ENCODE measurements at places on chromosomes 5 and 9.
A peak's percentile ranks its signal among the peaks of the same experiment; 100 is the strongest.

DNA sequence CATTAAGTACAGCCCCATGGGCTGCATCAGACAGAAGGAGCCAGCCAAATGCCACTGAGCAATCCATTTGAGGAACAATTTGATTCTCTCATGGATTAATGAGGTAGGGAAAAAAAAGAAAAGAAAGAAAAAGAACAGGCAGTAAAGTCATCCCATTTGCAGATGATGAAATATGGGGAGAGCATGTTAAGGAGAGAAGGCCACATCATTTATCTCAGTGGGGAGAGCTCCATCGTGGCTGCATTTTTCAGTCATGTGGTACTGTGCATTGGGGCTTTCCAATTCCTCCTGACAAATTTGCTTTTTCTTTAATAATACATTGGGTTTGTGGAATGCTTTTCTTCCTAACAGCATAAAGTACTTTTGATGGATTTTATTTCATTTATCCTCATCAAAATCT, 375.2 kb upstream of the TLE4 start:
- DNase-seq = no peak

- no peak for DNase-seq
Observed at GRCh38 chr5:10329446-10329819, 21.7 kb upstream of the CMBL start.

DNA sequence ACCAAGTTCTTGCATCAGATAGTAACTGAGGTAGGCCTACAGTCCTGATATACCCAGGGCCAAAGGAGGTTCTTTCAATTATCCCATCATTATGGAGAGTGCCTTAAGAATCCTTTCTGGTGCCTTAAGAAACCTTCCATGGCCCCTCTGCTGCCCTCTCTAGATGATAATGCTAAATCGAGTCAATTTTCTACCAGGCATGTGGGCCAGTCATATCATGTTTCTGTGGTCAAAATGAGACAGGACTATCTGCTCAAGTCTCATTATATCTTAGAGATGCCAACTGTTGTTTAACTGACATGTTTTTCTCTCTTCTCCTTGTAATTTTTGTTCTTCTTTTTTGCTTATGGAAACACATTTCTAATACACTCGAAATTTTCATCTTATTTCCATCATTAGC, 127.6 kb downstream of the EDIL3 start:
- DNase-seq = no peak

DNA sequence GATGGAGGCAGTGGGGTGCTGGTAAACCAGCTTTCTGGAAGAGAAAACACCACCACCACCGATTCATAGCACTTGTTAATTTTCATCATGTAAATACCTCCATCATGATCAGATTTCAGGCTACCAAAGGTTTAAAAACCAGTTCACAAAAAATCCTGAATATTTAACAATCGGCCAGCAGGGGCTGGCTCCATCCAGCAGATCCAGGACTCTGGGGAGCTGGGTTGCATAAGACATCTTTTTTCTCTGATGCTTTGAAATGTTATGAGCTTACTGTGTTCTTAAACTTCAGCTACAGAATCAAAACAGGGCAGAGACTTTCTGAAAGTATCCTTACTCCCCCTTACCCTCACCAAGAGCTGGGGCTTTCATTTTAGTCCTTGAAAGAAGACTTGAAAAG, 14.6 kb upstream of the RNF183 start:
- no peak for DNase-seq

DNA sequence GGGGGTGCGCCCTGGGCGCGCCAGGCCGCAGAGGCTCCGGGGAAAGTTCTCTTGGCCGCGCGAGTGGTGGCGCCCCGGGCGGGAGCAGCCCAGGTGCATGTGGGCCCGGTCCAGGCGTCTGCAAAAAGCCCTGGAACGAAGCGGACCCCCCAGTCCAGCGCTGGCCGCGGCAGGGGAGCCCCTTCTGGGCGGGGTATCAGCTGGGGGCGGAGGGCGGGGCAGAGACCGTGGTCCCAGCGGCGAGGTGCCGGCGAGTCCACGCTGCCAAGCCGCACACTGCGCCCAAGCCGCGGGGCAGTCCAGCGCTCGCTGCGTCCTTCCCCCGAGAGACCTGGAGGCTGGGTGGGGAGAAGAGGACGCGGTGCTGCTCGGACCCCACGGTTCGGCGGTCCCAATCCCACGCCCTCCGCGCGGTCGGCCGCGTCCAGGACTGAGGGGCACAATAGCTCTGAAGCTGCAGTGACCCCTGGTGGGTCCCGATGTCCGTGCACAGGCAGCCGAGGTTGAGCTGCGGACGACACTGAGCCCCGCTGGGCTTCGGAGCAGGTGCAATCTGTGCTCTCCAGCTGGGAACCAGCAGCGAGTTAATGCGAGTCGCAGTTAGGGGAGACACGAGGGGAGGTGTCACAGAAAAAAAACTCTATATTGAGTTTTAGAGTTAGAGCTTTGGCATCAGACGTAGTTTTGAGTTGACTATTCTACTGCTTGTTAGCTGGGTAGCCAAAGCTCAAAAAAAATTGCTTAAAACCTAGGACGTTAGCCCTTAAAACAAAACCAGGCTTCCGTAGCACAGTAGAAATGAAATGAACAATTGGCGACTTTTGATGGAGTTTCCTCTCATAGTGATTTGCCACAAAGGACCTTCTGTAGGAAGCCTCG, 1.1 kb upstream of the EPB41L4A start:
- no peak for DNase-seq

DNA sequence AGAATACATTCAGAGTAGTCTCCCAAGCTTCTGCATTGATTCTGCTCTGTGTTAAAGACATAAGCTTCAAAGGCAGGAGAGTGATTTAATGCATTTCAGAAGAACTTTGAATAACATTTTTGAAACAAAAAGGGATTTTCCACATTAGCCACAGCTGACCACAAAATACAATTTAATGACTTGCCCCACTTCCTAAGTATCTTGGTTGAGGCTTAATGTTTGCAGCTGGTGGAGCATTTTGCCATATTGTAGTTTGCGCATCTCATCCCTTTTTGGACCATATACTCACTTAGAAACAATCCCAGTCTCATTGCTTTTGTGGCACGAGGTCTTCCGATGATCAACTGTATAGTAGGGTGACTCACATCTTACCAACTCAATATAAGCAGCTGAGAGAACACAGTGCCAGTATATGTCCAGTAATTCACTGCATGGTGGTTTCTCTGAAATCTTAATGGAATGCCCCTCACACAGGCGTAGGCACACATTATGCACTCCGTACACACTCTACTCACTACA, 455.8 kb upstream of the PTGER4 start:
- DNase-seq = no peak

DNA sequence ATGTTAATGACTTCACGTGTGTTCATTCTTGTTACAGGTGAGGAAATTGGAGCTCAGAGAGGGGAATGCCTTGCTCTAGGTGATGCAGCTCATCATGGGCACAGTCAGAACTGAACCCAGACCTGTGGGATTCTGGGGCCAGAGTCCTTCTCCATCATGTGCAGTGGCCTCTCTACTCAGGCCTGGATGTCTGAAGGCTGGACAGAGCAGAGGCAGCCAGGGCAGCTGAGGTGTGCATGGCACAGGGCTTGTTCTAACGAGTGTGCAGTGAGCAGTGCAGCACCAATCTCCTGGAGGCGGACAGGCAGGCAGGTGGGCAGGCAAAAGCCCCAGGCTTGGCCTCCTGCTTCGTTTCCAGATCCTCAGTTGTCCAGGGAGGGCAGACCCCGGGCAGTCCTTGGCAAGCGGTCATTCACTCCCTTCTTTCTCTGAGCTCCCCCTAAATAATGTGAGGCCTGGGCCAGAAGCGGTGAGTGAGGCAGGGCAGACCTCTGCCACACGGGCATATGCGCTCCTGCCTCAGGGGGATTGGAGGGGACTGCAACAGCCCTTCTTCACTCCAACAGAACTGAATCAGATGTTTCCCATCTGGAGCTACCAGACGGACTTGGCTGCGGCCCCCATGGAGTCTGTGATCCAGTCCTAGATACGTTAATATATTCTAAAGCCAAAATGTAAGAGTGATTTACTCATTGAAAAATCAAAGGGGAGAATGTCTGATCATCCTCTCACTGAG, 68.7 kb upstream of the FSTL4 start:
- no peak for DNase-seq

- DNase-seq = no peak
Observed at GRCh38 chr5:62001640-62002039, 304.4 kb upstream of the KIF2A start.

GRCh38 chr9:113410207-113410864, at the start of the genes C9orf43 and POLE3:
C9orf43 (plus strand) TSS chr9:113410747; CDS start chr9:113413494, 2,747 bp downstream.
POLE3 (minus strand) TSS chr9:113410675; CDS start chr9:113410293, 382 bp downstream.
- peak; percentile 63 for DNase-seq

DNA sequence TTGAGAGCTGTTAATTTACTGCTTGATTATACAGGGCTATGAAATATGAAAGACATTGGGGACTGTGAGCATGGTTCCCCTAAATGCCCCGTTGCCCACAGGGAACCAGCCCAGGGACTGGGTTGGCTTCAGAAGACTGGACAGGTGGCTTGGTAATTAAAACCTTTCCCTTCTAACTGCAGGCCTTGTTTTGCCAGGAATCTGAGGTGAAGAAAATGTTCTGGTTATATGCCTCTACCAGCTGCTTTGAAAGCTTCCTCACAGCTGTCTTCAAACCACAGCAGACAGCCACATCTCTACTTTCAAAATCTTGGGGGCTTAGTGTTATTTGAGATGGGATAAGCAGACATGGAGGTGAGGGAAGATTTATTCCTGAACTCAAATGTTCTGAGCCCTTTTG, 153.3 kb upstream of the SPRY4 start:
- no peak for DNase-seq

DNA sequence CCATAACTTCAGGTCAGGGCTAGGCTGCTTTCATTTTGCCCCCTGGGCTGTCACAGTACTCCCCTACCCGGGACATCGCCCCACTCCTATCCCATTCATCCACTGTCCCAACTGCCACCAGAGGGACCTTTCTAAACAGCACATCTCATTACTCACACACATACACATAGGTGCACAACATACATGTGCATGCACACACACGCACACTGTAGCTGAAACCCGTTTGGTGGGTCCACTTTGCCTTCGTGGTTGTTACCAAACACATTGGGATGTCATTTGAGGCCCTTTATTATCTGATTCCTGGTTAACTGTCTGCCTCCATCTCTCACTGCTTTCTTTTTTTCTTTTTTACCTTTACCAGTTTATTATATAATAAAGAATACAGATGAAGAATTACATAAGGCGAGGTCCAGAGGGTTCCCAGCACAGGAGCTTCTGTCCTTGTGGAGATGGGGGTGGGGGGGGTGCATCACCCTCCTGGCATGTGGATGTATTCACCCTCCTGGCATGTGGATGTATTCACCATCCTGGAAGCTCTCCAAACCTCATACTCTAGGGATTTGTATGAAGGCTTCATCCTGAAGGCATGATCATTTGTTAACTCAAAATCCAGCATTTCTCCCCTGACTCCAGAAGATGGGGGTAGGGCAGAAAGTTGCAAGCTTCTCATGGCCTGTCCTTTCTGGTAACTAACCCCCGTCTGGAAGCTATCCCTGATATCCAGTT, 186.0 kb downstream of the GOLPH3 start:
- no peak for DNase-seq

DNA sequence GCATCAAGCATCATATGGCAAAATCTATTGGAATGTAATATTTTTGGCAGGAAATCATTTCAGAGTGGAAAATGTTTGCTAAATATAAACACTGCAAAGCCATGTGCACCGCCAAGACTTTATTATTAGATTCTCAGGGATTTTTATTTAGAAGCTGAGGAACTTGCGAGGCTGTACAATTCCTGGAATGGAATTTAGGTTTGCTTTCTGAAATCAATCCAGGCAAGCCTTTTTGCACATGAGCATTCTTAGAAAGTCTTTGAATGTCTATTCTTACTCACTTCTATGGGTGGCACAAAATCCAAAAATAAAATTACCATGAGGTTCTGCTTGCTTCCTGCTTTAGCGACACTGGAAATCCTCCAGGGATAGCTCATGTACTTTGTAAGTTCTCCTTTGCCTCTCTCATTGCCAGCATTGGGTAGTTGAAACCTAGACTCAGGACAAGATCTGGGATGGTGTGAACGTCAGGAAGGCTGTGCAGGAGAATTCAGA, 71.5 kb upstream of the PALM2AKAP2 start:
- DNase-seq = no peak

DNA sequence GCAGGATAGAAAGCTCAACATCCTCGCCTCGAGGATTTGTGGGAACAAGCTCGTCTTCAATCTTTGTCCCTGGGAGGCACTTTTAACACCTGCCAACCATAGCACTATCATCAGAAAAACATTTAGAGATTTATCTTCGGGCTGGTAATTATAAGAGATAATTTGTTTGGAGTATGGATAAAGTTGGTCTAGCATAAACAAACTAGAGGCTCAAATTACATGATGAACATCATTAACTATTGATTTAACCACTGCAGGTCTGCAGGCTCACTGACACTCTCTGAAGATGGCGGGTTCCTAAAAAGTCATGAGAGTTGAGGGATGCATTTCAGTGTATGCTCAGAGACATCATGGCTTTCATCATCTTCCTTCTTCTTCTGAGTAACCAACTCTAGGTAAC, 25.8 kb upstream of the PCA3 start:
- no peak for DNase-seq

DNA sequence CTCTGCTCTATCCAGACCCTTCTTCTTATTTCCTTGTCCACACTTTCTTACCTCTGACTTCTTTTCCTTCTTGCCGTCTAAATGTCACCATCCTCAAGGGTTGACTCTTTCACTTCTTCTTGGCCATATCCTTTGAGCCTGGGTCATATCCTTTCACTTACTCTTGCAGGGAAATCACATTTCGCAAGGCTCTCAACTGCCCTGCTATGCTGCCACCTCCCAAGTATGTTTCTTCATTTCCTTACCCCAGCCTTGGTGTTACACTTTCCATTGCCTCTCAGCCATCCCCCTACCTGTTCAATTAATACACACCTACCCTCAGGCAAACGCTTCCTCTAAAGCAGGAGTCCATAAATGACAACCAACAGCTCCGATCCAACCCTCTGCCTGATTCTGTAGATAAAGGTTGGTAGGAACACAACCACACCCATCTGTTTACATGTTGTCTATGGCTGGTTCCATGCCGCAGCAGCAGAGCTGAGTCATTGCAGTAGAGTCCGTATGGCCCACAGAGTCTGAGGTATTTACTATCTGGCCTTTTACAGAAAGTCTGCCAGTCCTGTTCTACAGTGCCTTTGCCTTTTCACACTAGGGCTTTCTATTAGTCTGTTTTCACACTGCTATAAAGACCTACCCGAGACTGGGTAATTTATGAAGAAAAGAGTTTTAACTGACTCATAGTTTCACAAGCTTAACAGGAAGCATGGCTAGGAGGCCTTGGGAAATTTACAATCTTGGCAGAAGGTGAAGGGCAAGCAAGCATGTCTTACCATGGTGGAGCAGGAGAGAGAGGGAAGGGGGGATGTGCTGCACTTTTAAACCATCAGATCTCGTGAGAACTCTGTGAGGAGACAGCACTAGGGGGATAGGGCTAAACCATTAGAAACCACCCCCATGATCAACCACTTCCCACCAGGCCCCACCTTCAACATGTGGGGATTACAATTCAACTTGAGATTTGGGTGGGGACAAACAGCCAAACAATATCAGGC, 97.9 kb downstream of the SV2C start:
- DNase-seq = no peak

- no peak for DNase-seq
Observed at GRCh38 chr5:32713361-32713769, 2.2 kb downstream of the NPR3 start.

DNA sequence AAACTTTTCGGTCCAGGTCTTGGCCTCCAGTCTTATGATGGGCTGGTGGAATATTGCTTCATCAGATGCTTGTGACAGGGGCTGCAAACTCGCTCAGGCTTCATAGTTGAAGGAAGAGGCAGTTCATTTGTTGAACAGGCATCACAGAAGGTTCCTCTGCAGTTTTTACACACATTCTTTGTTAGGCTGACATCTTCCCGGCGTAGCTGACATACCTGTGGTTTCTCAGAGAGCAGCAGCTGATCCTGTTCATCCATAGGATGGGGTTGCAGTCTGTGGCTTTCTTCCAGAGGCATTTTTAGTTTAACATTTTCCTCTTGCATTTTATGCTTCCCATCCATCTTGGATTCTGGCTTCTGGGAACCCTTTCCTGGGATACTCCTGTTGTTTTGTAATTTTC, 1255.2 kb downstream of the EFNA5 start:
- no peak for DNase-seq
